Stimulated activated CD4-positive, alpha-beta T cell treated with anti-CD3 and anti-CD28 coated beads, TNF-alpha, amount 100 ng/mL, for 4 hours (primary cell): ENCODE measurements at places on chromosomes 2 and 18.

GRCh38 chr2:232699110-232699509 is 2.0 kb downstream of the GIGYF2 start:
- no peak for DNase-seq

- no peak for DNase-seq
Observed at GRCh38 chr18:2502394-2502793, 68.9 kb downstream of the METTL4 start.

DNA sequence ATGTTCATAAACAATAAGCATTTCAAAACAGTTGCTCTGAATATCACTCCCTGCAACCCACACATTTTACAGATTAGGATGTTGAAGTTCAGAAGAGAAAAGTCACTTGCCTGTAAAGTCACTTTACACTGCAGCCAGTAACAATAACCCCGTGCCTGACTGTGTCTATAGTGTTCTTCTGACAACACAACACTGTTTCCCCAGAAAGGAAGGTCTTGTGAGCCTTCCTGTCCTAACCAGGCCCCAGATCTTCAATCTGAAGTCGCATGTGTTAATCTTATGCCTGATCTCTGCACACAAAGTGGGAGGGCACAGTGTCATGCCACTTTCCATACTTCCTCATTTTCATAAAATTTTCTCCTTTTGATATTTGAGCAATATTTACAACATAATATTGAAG is 120.2 kb downstream of the FEZ2 start:
- no peak for DNase-seq

DNA sequence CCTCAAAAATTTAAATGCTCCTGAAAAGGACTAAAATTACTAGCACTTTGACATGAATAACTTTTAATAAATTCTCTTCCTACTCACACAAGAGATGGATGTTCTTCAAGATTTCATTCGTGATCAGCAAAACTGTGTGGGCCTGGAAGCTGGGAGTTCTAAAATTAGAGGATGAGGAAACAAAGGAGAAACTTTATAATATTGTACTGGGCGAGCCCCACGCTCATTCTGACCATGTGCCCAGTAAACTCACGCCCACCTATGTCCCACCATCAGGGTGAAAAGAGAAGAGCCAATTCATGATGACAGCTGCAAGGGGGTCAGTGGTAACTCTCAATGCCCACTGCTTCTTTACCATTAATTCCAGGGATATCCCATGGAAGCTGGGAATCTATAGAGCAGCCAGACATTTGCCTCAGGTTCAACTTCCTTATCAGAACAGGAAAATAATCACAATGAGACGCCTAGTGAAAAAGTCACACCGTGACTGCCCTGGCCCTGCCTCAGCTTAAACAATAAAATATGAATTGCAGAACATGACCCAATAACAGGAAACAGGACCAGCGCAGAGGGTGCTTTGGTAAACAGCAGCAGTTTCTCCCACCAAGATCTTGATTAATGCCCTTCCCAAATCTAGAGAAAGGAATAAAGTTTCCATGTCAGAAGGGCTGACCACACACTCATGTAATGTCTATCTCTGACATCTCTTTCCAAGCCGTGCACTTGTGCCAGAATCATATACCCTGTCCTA is 438.6 kb downstream of the TXNL1 start:
- no peak for DNase-seq

GRCh38 chr2:128735296-128735960 is 416.8 kb upstream of the HS6ST1 start:
- no peak for DNase-seq

- DNase-seq = no peak
Observed at GRCh38 chr18:26677957-26678356, 129.6 kb upstream of the KCTD1 start.

DNA sequence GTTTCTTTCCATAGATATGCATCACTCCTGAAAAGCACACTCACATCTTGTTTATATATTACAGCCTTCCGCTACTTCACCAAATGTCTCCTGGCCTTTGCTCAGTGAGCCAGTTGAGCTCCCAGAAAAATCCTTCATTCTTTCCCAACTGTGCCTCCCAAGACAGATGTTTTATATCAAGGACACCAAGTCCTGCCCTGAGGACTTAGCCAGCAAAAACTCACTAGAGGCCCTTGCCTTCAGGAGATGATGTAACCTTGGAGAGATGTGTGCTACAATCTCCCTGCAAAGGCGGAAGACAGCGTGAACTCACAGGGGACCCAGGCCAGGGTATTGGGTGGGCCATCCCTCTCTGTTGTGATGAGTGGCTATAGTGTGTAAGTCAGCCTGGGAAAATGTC is 86.1 kb upstream of the CTAGE1 start:
- no peak for DNase-seq

GRCh38 chr18:12599543-12599942 is 58.4 kb downstream of the SPIRE1 start:
- no peak for DNase-seq

GRCh38 chr2:204264621-204265140 is 280.6 kb upstream of the PARD3B start:
- DNase-seq = no peak

- DNase-seq = no peak
Observed at GRCh38 chr2:44940732-44941464, 604 bp upstream of the SIX3 start.
